Iris pigment epithelial cell (primary cell): ENCODE measurements at places on chromosomes 5 and 9.

DNA sequence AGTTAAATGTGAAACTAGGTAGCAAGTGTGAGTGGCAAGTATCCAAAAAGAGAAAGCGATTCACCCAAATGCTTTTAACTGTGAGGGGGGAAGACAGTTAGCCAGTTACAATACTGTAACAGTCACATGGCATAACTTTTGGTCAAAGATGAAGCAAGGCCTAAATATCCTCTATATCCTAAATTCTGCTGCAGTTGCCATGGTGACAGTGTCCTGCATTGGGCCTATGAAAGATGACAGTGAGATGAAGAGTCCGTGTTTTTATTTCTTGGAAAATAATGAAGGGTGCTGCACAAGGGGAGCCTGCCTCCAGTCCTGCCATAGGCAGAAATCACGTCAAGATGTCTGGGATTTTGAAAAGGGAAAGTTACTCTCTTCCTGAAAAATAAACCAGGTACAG, 534.6 kb downstream of the NTRK2 start:
- DNase-seq, result no peak

GRCh38 chr5:180172447-180173197, 36.4 kb downstream of the RASGEF1C start:
- no peak for DNase-seq

- DNase-seq, result peak; percentile 96
Measured at GRCh38 chr5:54700986-54701578, 183.5 kb downstream of the SNX18 start.

- DNase-seq, result no peak
Measured at GRCh38 chr5:149206524-149207141, 65.0 kb upstream of the AFAP1L1 start.

- peak; percentile 39 for DNase-seq
Measured at GRCh38 chr5:73821003-73821402, 195.0 kb downstream of the ARHGEF28 start.

DNA sequence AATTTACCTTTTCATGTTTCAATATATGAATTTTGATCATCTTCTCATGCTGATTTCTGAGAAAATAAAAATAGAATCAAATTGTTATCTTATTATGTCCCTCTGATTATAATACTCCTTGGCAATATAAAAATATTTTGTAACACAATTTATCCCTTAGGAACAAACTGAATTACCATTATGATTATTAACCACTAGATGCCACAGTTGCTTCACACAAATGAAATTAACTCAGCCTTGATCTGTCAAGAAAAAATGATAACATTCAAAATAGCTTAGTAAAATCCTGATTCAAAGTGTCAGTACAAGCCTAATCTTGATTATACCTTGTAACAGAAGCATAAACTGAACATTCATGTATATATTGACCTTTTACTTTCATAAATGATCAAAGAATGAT, 4.8 kb upstream of the CHSY3 start:
- DNase-seq, result peak; percentile 37
